A549 (cell line): ENCODE measurements at places on chromosomes 12 and 14.

- no peak for DNase-seq
Observed at GRCh38 chr14:36227802-36228201, 51.3 kb upstream of the PTCSC3 start.

- DNase-seq: no peak
Observed at GRCh38 chr12:3164454-3165077, 87.4 kb downstream of the TSPAN9 start.

GRCh38 chr12:6535960-6536847 lies 1.9 kb downstream of the GAPDH start:
- DNase-seq: no peak

DNA sequence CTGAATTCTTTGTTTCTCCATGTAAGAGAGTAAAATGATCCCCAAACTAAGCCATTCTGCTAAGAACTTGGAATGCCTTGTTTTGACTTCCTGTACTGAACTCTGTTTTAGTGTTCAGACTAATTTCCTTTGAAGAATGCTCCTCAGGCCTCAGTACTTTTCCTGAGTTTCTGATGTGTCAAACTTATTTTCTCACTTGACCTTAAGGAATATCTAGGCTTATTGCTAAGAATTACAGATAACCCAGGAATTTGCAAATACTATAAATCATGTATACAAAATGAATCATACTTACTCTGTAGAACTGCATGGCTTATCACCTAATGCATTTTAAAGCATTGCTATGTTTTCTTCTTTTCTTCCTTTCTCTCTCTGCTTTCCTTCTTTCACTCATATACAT lies 93.1 kb upstream of the PKP2 start:
- no peak for DNase-seq

GRCh38 chr14:94100847-94101246 lies 9.7 kb upstream of the IFI27 start:
- DNase-seq: peak; percentile 12

DNA sequence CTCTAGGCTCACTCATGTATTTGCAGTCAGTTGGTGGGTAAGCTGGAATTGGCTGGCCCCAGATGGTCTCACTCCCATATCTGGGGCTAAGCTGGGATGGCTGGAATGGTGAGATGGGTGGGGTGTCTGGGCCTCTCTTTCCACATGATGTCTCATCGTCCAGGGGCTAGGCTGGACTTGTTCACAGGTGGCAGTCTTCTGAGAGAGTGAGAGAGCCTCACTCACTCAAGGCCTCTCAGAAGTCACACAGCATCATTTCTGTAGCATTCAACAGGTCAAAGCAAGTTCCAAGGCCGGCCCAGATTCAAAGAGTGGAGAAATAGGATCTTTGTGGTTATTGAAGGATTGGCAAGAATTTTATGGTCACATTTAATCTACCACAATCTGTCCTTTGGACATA lies 102.7 kb downstream of the UNC79 start:
- no peak for DNase-seq

DNA sequence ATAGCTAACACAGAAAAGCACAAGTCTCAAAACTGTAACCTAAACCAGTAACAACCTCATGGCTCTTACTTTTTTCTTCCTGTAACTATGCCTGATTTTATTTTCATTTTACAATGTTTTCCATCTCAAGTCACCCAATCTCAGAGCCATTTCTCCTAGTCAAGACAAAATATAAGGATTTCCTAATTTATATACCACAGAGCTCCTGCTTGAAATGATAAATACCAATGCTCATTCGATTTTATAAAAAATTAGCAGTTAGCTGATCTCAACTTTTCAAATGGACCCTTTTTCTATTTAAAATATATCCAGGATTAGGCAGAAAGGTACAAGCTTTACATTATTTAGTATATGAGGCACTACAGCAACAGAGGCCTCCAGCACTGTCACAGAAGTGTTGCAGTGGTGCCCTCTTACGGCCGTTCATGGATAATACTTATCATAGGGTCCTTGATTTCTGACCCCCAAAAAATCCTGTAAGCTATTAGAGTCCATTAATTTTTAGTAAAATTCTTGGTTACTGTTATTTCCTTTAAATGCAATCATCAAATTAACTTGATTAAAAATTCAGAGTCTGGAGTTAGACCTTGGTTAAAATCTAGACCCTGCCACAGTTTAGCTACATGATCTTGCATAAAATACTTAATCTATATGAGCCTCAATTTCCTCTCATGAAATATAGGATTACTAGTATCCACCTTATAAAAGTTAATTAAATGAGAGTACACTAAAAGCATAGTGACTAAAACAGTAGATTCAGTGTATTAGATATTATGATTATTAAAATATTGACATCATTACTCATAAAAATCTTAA lies 68.3 kb downstream of the SEC23A start:
- peak; percentile 13 for DNase-seq

- DNase-seq: no peak
Observed at GRCh38 chr14:51684760-51685159, 33.0 kb downstream of the FRMD6 start.

- DNase-seq: no peak
Observed at GRCh38 chr12:92554158-92555073, 148.4 kb upstream of the PLEKHG7 start.

GRCh38 chr12:66550626-66551025 lies 128.2 kb downstream of the GRIP1 start:
- DNase-seq: no peak

- peak; percentile 26 for DNase-seq
Observed at GRCh38 chr12:130764475-130765185, 48.5 kb upstream of the RIMBP2 start.

DNA sequence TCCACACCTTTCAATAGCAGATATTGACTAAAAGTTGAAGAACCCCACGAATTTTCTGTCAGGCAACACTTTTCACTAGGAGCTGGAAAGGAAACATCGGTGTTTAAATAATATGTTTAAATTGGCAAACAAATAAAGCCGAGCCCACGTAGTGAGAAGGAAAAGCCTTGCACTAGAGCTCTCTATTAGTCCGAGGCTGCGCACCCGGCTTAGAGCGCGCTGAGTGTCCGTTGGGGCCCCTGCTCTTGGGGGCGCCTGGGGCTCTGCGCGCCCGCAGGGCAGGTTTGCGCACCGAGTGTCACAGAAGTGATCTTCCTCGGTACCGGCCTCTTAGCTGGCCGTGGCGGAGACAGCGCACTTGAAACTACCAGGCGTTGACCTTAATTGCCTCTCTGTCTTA lies 6.4 kb downstream of the TTC6 start:
- DNase-seq: no peak

- DNase-seq: no peak
Observed at GRCh38 chr12:130579231-130579630, 136.9 kb downstream of the RIMBP2 start.

DNA sequence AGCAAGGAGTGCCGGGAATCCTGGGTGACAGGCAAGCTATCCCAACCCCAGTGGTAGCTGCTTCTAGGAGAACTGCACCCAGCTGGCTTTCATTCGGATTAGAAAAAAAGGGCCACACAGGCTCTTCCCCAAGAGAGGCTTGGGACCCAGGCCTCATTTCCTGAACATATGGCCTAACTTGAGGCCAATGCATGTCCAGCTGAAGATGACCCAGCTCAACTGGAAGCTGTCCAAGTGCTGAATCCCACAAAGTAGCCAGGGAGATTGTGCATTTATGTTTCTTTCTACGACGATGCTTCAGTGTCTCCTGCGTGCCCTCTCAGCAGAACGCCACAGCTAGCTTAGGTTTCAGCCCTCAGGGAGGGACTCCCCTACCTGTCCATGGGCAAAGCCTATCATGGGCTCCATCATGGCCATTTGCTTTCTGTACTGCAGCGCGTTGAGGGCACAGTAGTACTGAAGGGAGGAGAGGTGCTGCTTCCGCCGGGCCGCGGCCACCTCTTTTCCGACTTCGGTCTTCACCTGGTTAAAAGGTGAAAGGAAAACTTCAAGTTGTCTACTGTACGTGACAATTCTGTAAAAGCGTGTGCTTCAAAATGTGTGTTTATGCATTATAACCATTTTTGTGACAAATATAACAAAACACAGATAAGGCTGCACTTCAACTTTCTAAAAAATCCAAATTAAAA lies 29.1 kb downstream of the APPL2 start:
- DNase-seq: no peak

GRCh38 chr14:100654814-100655740 lies 67.9 kb upstream of the BEGAIN start:
- DNase-seq: peak; percentile 90

DNA sequence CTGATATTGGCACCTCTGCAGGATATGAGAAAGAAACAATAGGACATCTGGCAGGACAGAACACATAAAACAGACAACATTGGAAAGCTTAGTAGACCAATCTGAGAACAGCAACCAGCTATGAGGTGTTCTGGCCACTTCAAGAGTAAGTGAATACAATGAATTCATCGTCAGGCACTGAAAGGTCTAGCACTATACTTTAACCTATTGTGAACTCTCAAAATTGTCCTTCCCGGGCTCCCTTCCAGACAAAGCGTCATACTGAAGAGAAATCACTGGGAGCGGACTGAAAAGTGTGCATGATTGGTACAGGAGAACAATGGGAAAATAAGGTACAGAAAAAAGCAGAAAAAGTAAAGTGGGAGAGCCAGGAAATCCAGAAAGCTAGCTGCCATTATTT lies 75.8 kb downstream of the LRP6 start:
- no peak for DNase-seq
